CD4-positive, alpha-beta T cell treated with Interleukin-15 for 1 hour (primary cell): ENCODE measurements at places on chromosomes 2 and 18.

DNA sequence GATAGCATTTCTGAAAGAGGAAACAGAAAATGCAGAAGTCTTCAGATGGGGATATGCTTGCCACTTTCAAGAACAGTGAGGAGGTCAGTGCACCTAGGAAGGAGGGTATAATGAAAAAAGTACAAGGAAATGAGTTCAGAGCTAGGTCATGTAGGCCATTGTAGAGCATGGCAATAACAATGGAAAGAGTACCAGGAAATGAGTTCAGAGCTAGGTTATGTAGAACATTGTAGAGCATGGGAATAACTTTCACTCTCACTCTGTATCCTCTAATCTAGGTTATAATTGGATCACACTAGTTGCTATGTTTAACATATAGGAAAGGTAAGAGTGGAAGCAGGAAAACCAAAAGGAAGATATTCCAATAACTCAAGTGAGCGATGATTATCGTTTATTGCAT is 12.3 kb downstream of the SCG2 start:
- no peak for DNase-seq

DNA sequence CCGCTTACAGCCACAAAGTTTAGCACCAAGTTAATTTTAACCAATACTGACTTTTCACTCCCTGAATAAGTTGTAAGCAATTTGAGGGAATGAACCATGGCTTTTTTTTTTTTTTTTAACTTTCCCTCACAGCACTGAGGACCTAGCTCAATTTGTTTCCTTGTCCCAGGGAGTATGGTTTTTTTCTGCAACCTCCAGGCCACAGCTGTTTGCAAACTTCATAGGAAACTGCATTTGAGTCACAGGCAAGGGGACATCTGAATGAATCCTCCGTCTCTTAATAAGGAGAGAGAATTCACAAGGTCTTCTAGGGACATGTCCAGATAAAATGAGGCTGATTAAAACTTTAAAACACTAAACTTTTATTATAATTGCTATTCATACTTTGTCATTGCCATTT is 181.5 kb downstream of the GFPT1 start:
- no peak for DNase-seq

DNA sequence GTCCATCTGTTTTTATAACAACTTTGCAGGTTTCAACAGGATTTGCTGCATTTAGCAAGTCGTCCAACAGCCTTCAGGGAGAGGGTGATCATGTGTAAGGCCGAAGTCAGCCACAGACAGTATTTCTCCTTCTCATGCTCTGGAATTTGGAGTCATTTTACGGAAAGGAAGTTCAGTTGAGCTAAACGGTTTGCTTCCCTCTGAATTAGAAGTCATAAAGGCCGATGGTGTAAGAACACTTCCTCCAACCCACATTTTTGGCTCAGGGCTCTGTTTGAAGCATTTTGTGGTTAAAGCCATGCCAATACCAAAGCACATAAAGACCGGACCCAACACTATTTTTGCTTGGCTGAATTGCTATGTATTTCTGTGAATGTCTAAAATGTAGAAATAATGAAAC is 129.5 kb downstream of the TMEM182 start:
- DNase-seq: no peak

GRCh38 chr2:217935901-217936684 is 66.7 kb downstream of the TNS1 start:
- DNase-seq: no peak

DNA sequence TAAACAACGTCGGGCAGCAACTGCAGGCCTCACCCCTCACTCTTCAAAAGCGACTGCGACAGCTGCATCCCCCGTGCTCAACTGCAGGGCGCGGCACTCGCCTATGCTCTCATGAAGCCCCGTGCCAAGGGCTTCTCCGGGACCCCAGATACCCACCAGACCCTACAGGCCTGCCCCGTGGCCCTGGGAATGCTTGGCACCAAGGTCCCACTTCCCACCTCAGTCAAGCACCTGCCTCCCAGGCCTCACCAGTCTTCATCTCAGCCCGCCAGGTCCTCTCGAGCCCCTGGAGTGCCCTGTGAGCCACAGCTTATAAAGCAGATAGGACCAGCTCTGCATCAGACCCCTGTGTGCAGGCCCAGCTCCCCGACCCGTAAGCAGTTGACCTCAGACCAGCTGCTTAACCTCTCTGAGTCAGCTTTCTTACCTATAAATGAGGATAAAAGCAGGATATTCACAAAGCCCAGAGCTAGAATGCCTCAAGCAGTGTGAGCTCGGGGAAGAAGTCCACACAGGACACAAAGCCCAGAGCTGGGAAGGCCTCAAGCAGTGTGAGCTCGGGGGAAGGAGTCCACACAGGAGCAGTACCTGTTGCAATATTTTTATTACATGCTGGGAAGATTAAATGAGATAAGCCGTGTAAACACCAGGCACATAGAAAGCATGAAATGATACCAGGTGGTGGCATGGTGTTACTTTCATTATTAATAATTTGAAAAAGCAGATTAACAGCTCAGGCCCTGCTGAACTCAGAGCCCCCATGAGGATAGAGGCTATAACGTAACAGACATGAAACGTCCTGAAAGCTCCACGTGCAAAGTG is 96.9 kb downstream of the HDAC4 start:
- no peak for DNase-seq

DNA sequence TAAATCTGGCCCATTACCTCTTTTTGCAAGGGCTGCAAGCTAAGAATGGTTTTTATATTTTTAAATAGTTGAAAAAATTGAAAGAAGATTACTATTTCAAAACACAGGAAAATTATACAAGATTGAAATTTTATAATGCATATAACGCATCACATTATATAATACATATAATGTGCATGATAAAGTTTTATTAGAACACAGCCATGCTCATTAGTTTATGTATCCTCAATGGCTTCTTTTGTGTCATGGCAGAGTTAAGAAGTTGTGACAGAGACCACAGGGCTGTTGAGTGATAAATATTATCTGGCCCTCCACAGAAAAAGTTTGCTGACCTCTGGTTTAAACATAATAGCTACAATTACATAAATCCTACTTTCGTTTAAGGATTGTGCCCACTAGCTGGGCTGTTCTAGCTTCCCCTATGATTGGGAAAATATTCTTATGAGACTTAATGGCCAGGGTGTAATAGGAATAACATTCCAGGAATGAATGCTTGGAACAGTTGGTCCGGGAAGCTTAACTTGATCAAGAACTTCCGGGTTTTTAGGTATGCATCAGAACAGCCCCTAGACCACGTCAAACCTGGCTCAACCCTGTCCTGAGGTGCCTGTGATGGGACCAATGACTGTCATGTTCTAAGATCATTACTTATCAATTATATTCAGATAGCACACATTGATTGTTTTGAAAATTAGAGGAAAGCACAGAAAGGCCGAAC is 98.7 kb upstream of the LPIN2 start:
- no peak for DNase-seq

DNA sequence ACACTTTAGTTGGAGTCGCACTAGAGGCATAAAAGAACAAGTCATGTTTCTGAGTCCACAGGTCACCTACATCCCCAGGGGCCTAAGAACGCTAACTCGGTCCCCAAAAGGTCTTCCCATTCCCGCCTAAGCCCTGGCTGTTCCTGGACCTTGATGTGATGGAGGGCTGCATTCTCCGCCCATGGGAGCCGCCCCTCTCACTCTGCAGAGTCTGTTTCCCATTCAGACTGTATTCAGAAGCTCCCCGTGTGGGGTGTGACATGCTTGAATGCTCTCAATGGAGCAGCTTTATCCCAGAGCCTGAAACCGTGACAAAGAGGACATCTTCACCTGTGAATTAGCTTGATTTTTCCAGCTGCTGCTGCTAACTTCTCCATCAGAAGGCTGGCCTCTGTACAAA is 319.0 kb upstream of the KLHL29 start:
- DNase-seq: no peak

- peak; percentile 19 for DNase-seq
These were observed 38.4 kb downstream of the HS6ST1 start for GRCh38 chr2:128280158-128280871.

GRCh38 chr18:74742573-74743243 is 145.0 kb downstream of the ZNF407 start:
- no peak for DNase-seq

DNA sequence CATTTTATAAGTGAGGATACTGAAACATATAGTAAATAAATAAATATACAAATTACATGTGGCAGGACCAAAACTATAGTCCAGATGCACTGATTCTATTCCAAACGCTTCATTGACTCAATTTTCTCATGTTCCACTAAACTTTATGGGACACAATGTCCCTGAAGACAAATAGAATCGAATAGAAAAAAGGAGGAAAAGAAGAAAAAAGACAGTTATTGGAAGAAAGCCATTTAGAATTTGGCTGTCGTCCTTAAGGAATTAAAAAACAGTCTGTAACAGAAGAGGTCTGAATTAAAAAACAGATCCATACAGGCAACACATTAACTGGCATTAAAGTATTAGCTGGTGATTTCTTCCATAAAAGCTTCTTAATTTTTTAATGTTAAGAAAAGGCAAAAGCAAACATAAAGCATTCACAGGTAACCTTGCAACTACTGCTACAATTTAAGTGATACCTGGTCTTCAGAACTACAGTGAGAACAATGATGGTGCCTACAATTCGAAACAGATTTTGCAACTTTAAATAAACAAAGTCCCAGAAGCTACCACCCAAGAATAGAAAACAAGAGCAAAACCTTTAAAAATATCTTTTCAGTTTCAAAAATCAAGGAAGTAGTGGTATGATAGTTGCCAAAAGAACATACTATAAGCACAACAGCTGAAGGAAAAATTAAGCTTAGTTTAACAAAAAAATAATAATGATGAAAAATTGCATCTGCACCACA is 17.4 kb upstream of the CHAC2 start:
- no peak for DNase-seq

DNA sequence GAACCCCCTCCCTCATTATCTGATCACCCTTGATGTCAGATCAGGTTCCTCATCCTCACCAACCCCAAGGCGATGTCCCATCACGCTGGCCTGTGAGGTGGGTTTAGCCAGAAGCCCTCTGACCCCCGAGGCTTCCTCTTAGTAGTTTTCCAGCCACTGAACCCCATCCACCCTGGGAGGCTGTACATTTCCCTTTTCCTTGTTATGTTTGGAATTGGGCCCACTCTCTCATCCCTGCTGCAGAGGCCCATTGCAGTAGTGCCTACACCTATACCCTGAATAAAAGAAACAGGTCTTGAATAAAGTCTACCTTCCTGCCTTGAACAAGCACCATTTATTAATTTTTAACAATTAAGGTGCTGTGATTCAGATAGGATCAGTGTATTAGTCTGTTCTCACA is 80.1 kb downstream of the NCAPH start:
- DNase-seq: no peak

DNA sequence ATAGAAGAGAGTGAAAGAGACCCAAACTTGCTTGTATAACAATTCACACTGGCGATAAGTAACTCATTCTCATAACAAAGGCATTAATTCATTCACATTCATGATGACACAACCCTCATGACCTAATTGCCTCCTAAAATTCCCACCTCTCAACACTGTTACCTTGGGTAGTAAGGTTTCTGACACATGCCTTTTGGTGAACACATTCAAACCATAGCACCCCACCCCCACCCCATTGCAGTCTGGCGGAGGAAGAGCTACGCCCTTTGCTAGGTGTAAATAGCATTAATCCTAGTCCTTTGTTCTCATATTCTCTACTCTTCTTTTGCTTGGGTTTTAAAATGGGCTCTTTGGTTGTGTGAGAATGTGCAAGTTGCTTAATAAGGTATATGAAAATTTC is 361.5 kb downstream of the DSEL start:
- no peak for DNase-seq

- no peak for DNase-seq
These were observed 46.8 kb upstream of the PTMA start for GRCh38 chr2:231661422-231662027.

GRCh38 chr18:29184654-29185053 is 1007.7 kb upstream of the CDH2 start:
- no peak for DNase-seq

GRCh38 chr18:76475450-76476194 is 19.4 kb downstream of the ZNF516 start:
- no peak for DNase-seq

DNA sequence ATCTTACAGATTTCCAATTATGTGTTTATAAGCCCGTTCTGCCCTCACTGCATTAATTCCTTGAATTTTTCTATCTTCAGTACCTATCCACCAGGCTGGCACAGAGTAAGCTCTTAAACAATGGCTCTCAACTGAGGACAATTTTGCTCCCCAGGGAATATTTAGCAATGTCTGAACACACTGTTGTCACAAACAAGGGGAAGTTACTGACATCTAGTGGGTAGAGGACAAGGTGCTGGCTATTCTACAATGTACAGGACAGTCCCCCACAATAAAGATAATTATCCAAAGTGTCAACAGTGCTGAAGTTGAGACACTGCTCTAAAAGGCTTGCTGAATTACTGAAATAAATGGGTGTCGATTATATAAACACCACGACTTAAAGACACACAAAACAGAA is 5.0 kb downstream of the NDUFS1 start:
- no peak for DNase-seq

DNA sequence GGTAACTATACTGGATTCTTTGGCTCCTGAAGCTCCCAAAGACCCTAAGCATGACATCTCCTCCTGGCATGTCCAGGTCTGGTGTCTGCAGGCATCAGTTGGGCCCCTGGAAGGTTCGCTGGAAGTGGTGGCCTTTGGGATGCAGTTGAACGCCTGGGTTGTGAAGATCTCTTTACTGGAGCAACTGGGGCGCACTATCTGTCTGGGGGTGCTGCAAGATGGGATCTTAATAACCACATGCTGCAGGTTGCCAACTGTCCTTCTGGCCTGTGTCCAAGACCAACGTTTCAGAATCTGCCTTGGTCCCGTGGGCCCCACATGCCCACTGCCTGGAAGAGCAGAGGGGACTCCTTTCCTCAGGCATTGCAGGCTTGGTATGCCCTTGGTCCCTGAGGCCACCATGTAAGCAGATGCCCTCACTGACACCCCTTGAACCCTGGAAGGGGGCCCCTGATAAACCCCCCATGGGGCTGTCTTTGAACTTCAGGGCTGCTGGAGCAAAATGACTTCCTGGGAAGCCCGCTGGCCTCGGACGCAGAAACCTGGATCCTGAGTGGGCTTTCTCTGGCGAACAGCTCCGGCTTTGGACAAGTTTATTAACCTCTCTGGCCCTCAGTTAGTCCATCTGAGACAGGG is 101.9 kb downstream of the TWIST2 start:
- DNase-seq: no peak

DNA sequence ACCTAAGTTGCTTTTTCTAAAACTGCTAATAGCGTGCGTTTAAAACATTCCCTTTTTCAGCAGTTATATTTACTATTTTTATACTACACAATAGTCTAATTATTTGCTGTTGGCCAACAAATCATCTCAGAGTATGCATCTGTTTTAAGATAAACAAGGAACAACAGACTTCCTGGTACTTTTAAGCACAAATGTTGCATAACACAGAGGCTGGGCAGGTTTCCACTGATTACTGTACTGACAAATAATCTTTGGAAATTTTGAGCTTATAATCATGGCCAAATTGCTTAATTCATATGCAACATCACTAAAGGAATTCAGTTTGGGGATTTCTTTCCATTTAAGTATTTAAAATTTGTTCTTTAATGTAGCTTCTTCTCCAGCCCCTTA is 737.4 kb upstream of the SALL3 start:
- no peak for DNase-seq
